ENCODE measurements at places on chromosomes 5 and 9.

- DNase-seq = no peak
Observed at GRCh38 chr5:2006971-2007291, 124.2 kb upstream of the IRX4 start.

DNA sequence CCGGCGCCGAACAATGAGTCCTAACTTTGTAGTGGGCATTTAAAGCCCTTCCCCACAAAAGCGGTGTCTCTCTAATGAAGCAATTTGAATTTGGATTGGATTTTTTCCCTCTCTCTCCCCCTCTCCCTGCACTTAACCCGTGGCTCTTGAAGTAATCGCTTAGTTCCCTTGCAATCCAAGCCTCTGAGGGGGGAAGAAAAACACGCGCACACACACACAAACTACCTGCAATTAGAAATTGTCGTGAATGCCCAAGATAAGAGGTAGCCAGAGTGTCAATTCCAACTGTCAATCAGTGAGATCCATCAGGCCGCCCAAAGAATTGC, 1.2 kb downstream of the LHX6 start:
- no peak for DNase-seq

GRCh38 chr9:27618066-27618465, 44.8 kb upstream of the C9orf72 start:
- DNase-seq = no peak

DNA sequence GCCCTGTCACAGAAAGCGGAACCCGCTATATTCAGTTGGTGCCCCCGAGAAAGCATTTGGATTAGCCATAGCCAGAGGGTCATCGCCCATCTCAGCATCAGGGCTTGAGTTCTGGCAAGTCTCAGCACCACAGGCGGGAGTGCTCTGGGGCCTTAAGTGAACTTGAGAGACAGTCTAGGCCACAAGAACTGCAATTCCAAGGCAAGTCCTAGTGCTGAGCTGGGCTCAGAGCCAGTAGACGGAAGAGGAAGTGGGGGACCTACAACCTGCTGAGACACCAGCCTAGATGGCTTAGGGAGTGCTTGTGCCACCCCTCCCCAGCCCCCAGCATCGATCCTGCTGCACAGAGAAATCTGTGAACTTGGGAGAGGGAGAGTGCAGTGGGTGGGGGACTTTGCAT, 594.9 kb downstream of the CCDC171 start:
- no peak for DNase-seq

- DNase-seq = peak; percentile 49
Observed at GRCh38 chr9:14271093-14271673, 42.8 kb downstream of the NFIB start.

DNA sequence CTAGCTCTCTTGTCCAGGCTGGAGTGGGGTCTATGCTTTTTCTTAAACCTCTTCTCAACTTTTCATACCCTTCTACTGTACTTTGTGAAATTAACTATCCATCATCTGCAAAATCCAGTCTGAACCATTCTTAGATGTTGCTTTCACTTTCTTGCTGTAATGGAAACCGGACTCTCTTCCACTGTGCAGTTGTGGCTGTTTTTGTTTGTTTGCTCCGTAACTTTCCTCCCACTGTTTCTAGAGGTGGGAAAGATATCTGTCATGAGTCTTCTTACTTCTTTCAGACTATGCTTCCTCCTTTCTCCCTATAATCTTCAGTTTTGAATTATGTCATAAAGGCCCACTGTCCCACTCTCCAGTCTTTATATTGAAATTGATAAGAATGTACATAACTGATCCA, 6.5 kb downstream of the TNPO1 start:
- no peak for DNase-seq

GRCh38 chr9:35594471-35594870, 10.6 kb upstream of the TESK1 start:
- no peak for DNase-seq

DNA sequence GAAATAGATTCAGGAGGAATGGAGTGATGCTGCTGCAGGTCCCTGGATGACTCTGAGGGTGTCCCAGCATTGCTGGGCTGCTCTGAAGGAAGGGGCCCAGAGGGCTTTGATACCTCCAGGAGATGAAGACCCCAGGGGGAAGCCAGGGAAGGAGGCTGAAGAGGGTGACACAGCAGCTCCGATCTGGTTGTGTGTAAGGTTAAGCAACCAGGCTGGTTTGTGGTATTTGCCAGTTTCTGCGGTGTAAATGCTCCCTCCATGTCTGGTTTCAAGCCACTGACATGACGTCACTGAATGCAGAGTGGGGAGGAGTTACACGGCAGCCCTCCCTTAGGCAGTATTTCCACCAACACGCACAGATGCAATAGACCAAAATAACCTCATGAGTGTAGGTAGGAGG, 40.0 kb upstream of the ORM1 start:
- no peak for DNase-seq

- DNase-seq = no peak
Observed at GRCh38 chr5:57193757-57194413, 20.0 kb downstream of the GPBP1 start.

DNA sequence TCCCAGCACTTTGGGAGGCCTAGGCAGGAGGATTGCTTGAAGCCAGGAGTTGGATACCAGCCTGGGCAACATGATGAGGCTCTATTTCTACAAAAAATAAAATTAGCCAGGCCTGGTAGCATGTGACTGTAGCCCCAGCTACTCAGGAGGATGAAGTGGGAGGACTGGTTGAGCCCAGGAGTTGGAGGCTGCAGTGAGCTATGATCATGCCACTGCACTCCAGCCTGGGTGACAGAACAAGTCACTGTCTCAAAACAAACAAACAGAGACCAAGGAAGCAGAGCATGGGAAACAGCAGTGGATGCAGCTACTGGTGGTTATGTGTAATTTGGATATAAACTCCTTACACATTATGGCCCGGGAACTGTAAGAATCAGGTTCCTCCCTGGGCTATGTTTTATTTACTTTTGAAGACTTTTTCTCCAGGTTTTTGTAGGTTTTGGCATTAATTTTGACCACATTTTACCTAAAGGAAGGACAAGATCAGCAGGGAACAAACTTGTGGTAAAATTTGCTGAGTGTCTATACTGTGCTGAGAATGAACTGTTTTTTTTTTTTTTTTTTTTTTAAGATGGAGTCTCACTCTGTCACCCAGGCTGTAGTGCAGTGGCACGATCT, 8.3 kb downstream of the KIF2A start:
- DNase-seq = no peak

DNA sequence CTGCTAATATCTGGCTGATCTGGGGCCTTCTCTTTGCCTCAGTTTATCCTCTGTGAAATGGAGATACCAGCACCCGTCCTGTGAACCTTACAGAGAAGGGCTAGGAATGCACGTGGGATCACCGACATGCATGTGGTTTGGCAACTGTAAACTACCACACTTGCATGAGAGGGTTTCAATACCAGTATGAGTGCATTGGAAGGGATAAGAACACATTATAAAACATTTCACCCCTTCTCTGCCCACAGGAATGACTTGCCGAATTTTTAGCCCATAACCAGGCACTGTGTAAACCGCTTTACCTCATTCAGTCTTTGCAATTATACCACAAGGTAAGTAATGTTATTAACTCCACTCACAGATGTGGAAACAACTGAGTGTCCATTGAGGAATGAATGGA, 8.9 kb upstream of the RAB14 start:
- no peak for DNase-seq

DNA sequence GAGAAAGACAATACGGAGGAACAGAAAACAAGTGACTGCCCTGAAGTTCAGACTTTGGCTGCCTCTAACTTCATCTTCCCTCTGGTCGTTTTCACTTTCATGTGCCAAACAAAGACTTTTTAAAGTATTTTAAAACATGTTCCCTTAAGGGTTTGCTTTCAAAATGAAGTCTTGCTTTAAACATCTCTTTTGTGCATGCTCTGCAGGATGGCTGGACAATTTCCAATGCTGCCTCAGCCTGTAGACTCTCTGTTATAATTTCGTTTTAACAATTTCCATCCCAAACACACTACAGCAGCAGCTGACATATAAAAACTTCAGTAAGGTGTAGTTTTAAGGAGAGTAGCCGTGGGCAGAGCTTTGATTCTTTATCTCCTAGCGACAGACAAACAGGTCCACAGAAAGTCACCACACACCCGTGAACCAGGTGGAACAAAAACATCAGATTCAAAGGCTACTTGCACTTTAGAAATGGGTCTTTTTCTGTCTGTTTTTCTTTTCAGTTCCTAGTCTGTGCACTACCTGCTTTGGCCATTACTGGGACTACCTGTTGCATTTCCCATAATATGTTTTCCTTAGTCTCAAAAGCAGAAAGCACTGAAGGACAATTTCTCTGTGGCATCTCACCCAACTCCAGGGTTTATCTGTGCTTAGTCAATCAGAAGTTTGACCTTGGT, 308.9 kb downstream of the DTWD2 start:
- DNase-seq = no peak

DNA sequence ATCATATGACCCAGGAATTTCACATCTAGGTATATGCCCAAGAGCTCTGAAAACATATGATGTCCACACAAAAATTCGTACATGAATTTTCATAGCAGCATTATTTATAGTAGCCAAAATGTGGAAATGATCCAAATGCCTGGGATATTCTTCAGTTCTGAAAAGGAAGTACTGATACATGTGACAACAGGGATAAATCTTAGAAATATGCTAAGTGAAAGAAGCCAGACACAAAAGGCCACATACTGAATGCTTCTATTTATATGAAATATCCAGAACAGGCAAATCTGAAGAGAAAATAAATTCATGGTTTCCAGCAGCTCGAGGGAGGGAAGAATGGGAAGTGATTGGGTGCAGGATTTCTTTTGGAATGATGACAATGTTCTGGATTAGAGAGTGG, 16.8 kb upstream of the ZBTB43 start:
- no peak for DNase-seq

DNA sequence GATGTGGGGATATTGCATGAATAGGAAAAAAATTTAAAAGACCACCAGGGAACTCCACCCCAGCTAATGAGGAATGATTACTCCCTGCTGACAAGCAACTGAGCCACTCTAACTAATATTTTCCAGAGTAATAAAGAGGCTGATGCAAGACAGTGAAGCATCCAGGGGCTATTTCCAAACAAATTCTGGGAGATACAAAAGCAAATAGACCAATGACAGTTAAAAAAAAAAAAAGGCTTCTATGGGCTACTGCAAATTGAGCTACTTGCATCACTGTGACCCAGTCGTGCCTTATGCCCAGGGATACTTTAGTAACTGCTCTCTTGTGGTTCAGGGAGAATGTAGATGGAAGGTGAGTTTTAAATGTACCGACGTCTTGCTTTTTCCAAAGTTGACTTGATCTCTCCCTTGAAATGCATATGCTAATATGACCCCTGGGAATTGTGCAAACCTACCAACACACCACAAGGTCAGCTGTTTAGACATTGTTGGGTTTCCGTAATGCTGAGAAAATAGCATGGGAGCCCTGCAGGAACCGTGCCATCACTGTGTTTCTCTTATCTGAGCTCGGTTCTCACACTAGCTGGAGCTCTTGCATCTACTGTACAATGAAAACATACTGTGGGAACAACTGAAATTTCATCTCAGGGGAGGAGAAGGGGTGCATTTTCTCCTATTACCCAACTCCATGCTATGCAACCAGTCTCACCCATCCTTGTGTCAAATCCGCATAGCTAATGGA, 250.6 kb upstream of the MAP3K1 start:
- no peak for DNase-seq

- no peak for DNase-seq
Observed at GRCh38 chr9:19028835-19029451, 4.1 kb downstream of the SAXO1 start.

DNA sequence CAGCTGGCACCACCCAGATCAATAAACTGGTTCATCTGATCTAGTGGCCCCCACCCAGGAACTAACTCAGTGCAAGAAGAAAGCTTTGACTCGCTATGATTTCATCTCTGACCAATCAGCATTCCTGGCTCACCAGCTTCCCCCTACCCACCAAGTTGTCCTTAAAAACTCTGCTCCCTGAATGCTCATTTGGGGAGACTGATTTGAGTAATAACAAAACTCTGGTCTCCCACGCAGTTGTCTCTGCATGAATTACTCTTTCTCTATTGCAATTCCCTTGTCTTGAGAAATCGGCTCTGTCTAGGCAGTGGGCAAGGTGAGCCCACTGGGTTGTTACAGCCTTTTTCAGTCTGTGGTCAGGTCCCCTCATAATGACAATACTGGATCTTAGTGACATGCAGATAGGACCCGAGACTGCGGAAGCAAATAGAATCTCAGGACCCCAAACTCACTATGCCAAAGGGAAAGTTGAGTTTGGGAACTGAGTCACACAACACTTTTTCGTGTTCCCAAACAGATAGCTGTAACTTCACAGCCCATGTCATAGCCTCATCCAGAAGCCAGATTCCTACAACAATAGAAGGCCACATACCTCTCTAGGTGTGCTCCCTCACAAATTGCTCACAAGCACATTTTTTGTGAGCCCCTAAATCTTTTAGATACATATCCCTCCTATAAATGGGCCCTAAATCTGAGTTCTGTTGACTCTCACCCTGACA, 175.2 kb upstream of the RAI14 start:
- DNase-seq = no peak

- DNase-seq = no peak
Observed at GRCh38 chr5:146862641-146863040, 15.9 kb downstream of the PPP2R2B start.

DNA sequence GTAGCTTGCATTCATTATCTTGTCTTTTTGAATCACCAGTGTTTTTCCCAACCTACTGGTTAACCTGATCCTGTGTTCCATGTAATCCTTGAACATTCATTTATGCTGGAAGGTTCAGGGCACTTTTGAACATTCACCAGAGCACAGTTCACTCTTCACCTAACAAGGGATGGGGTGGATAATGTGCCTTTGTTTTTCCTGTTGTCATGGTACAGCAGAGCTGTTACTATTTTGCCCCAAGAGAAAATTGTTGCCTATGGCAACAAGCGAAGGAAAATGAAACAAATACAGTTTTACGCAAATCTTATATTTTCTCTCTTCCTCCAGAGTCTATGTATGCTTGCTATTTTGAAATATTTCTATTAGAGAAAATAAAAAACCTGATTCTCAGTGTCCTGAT, 60.3 kb upstream of the RIOK2 start:
- no peak for DNase-seq

DNA sequence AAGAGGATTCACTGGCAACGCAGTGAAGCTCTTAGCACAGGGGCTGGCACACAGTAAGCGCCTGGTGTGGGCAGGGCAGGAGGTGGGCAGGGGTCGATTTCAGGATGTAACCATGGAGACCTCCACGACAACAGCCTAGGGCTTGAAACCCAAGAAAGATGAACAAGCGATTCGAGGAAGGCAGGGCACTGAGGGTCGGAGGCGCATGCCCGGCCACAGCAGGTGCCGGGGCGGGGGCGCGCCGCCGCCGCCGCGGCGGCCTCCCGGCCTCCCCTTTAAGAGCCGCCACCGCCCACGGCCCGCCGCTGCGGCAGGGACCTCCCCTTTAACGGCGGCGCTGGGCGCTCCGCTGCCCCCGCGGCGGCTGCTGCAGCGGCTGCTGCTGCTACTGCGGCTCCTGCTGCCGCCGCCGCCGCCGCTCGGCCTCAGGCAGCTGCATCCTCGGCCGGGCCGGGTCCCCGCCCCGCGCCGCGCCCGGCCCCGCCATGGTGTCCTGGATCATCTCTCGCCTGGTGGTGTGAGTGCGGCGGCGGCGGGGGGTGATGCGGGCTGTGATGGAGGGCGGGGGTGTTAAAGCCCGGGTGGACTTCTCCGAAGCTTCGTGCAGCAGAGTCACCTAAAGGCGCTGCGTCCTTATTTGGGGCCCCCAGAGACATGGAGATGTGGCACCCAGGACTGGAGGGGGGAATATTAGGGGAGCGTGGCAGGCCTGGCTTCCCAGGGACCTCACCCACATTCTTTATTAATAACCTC, at the start of gene REEP2:
Gene REEP2, plus strand, starts transcription at position 334 of the 753 bp plus-strand sequence. Its CDS starts 152 bp downstream, at position 486.
- DNase-seq = peak; percentile 31

All from pancreas (tissue), 10 donors.